ENCODE measurements at places on chromosomes 7 and 10.

DNA sequence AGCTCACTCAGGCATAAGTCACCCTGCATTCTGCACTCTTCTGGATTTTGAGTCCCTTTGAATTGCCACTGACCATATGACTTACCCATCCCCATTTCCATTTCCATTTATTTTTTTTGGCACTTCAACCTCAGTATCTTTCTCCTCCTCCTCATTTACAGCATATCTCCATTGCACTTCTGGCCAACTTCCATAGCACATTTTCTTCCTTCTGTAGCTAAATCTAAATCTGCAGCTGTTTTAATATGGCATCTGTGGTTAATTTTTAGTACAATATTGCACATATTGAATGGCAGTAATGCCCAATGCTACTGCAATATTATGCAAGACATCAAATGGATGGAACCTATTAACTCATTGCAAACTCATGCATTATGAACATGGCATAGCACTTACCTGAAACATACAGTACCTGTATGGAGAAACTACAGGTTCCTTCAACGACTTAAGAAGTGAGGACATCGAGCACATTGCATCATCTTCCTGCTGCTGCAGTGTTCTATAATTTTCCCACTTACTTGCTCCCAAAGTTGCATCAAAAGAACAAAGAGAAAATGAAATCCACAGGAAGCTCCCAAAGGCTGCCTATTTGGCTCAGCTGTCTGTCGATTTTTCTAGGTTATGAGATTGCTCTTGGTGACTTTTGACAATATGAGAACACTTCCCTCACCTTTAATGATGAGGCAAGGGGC lies 55.7 kb downstream of the LRRTM3 start:
- no peak for DNase-seq

GRCh38 chr10:48509974-48510692 lies 94.7 kb downstream of the ARHGAP22 start:
- DNase-seq: no peak

DNA sequence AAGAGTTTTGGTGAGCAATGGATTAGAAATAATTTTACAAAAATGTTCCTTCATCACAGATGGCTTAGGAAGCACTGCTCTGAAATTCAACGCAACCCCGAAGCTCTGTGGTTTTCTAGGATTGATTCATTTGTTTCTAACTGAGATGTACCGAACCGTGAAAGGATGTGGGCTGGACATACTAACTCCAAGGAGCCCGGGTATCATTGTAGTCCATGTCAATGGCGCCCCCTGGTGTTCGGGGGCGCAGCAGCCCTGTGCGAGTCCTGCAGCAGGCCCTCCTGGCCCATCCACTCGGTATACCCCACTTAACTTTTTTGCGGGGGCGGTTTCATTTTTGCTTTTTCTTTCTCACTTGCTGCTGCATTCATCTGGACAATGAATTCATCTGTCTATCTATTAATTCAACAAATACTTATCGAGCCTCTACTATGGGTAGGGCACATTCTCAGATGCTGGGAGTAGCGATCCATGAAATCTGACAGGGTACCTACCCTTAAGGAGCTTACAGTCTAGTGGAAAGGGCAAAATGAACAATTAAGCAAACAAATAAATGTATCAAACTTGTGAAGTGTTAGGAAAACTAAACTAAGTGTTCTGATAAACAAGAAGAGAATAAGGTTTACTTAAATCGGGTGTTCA lies 25.2 kb upstream of the ITPRID1 start:
- peak; percentile 45 for DNase-seq

GRCh38 chr10:61869041-61869675 lies 32.3 kb upstream of the ARID5B start:
- no peak for DNase-seq

DNA sequence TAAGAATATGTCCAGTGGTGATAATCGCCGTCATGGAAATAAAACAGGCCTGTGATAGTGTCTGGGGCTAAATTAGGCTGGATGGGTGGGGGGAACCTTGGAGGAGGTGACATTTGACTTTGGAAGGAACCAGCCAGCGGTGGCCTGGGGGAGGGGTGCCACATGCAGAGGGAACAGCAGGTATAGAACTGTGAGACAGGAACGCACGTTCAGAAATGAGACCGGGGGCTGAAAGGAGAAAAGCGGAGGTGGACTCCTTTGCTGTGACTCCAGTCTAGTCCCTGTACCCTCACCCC lies 2.6 kb upstream of the CYP26A1 start:
- DNase-seq: no peak

DNA sequence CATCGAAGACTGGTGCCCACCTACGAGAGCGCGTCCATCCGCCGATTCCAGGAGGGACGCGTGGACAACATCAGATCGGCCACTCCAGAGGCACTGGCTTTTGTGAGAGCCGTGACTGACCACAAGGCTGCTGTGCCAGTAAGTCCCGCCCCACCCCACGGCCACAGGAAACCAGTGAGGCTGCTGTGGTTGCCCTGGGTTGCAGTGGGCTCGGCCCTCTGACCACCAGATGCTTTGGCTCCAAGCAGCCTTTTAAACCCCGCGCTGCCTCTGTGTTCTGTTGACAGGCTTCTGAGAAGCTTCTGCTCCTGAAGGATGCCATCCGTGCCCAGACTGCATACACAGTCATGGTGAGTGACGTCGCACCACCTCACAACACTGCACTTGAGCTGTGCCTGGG lies 24.4 kb upstream of the C10orf53 start:
- DNase-seq: no peak

GRCh38 chr7:128167042-128167701 lies 73.9 kb upstream of the LEP start:
- DNase-seq: no peak

DNA sequence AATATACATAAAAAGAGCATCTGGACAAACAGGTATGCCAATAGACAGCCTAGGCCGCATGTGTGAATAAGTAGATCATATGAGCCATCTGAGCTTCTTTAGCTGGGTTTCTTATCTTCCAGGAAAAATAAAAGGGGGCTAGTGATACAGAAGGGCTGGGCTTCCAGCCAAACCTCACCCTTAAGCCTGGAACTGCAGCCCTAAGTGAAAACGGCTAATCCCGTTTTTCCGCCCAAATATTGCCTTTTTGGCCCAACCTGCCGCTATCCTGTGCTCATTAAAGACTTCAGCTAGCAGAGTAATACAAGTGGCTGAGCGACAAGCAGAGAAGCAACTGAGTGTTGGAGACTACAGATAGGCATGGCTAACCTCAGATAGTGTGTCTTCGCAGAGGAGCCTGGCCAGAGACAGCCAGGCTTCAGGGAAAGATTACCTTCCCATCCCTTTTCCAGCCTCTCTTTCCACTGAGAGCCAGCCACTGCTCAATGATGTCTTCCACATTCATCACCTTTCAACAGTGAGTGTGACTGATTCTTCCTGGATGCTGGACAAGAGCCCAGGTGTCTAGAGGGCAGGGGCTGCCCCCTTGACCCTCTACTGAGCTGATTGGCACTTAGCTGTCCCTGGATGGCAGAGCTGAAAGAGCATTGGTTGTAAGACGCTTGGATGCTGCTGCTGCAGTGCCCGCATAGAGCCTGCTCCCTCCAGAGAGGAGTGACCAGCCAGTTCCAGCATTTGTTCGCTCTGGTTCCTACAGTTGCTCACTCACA lies 108.9 kb downstream of the ITGB8 start:
- no peak for DNase-seq

GRCh38 chr7:124480036-124480820 lies 285.4 kb downstream of the GPR37 start:
- no peak for DNase-seq

DNA sequence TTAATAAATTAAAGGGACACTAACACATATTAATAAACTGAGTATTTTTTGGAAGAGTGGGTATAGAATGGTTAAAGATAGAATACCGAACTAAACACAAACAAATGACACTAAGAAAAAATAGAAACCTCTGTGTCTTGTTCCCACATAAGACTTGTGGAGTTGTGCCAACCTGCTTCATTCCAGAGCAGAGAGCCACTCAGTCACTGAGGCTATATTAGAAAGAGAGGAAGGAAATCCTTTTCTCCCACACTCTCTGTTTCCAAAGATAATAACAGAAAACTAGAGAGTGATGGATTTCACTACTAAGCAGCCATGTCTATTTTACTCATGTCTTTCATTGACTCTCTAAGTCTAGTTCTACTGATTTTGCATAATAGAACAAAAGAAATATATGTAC lies 26.0 kb downstream of the CTNNA3 start:
- DNase-seq: no peak

DNA sequence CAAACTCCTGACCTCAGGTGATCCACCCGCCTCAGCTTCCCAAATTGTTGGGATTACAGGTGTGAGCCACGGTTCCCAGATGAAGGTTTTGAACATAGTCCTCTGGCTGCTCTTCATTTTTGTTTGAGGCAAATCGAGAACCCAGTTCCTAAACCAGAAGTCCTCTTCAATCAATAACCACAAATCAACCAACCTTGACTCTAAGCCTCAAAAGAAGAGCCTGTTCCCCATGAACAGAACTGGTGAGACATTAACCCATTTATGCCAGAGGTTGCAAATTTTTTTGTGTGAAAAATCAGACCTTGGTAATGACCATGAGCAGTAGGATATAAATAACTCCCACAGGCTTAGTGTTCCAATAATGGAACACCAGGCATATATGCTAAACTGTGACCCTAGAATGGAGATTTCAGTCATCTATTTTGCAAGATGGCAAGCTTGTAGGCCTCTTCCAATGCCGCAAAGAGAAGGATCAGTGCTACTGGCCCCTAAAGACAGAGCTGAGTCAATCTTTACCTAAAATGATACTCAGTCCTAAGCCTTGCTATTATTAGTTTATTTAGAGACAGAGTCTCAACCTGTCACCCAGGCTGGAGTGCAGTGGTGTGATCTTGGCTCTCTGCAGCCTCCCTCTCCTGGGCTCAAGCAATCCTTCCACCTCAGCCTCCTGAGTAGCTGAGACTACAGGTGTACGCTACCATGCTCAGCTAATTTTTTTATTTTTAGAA lies 15.9 kb downstream of the KPNA7 start:
- DNase-seq: no peak

- no peak for DNase-seq
Observed at GRCh38 chr10:8075282-8076260, 21.1 kb downstream of the GATA3 start.

DNA sequence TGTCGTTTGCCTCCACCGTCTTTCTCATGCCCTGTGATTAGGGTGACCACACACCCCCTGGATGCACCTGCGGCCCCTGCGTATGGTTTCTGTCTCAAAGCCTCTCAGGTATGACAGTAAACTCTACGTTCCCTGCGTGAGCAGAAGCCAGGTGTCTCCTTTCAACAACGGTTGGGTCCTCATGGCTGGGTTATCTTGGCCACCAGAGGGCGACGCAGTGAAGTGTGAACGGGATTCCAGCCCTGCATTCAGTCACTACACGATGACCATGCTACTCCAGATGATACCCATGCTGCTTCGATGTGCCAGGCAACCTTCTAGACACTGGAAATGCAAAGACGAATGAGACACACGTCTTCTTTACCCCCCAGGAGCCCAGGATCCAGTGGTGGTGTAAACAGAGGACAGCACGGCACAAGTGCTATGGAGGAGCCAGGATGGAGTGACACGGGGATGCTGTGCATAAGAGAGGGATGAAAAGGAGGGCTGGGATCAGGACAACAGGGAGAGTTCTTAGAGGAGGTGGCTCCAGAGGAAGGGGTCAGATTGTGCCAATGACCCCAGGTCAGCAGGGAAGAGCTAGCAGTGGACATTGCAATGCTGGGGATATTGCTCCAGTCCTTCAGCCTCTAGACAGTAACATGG lies 228.1 kb upstream of the PFKP start:
- DNase-seq: peak; percentile 26

DNA sequence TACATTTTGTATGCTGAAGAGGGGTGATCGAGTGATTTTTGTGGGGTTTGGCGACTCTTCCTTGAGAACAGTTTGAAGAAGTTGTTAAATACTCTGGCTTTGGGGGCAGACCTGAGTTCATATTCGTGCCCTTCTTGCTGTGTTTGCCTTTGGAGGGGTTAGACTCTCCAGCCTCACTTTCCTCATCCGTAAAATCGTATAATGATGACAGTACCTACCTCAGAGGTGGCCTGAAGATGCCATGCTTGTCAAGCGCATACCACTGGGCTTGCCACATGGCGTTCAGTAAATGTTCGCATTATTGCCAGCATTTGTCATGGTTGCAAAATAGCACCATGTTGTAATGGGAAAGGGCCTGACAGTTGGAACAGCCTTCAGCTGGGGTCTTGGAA lies 1.3 kb downstream of the STK17A start:
- peak; percentile 50 for DNase-seq

GRCh38 chr10:71289421-71290130 lies 29.5 kb upstream of the SLC29A3 start:
- DNase-seq: no peak

GRCh38 chr10:62726142-62726541 lies 78.4 kb upstream of the ADO start:
- DNase-seq: no peak

- DNase-seq: no peak
Observed at GRCh38 chr10:102963756-102964025, 45.6 kb downstream of the CNNM2 start.

GRCh38 chr7:87878208-87878735 lies 2.0 kb downstream of the DBF4 start:
- no peak for DNase-seq

DNA sequence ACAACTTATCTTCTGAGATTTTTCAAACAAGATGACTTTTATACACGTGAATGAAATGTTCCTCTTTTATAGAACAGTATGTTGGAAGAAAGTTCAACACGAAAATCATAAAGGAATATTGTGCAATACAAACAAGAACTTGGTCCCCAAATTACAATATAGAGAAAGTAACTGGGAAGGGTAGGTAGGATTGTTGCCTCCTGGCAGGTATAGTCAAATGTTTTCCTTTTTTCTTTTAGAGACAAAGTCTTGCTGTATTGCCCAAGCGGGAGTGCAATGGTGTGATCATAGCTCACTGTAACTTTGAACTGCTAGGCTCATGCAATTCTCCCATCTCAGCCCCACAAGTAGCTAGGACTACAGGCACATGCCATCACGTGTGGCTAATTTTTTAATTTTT lies 582.6 kb downstream of the PARD3 start:
- DNase-seq: no peak

DNA sequence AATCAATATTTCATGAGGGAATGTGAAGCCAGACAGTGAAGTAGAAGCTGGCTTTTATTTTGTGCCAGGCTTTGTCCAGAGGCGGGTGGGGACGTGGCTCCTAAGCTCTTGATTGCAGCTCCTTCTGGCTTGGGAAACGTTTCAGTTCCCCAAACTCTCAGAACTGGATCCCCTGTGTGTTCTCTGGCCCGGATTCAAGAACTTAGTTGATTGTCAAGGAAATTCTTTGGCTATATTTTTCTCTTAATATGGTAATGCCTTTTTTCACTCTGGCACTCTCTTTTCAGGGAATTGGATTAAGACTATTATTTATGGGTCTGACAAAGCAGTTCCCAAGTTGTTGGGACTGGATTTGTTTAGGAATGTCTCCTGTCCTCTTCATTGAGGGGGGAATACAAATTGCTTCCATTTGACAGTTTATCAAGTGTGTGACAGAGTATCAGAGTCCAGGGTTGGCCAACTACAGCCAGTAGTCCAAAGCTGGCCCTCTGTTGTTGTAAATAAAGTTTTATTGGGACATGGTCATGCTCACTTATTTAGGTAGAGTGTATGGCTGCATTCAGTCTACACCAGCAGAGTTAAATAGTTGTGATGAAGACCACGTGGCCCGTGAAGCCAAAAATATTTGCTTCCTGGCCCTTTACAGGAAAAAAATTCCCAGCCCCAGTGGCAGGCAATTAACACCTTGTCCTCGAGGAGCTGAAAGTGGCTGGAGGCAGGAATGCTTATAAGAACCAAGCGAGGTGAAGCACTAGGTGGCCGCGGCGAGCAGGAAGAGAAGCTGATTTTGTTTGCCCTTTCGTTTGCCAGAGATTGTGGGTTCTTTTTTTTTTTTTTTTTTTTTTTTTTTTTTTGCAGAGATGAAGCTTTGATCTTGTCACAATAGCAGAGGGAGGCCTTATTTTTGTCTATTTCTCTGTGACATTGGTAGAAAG lies 34.3 kb downstream of the HTRA1 start:
- DNase-seq: peak; percentile 13

Measured in activated CD4-positive, alpha-beta T cell treated with anti-CD3 and anti-CD28 coated beads, Interleukin-2, amount 10 ng/mL, durations not matched to agents 7 days and 5 days (primary cell).